EL (cell line): ENCODE measurements at places on chromosomes 7 and 10.

- no peak for DNase-seq
These were observed 228.6 kb downstream of the MGMT start for GRCh38 chr10:129695671-129696070.

DNA sequence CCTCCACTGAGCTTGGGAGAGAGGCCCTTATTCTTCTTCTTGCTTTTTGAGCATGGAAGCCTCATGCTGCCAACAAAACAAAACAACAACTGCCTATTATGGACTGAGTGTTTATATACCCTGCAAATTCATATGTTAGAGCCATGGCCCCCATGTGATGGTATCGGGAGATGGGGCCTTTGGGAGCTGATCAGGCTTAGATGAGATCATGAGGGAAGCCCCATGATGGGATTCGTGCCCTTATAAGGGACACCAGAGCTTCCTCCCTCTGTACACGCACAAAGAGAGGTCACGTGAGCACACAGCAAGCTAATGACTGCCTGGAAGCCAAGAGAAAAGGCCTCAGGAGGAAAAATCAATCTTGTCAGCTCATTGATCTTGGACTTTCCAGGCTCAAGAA is 235.0 kb downstream of the FANK1 start:
- DNase-seq, result no peak

DNA sequence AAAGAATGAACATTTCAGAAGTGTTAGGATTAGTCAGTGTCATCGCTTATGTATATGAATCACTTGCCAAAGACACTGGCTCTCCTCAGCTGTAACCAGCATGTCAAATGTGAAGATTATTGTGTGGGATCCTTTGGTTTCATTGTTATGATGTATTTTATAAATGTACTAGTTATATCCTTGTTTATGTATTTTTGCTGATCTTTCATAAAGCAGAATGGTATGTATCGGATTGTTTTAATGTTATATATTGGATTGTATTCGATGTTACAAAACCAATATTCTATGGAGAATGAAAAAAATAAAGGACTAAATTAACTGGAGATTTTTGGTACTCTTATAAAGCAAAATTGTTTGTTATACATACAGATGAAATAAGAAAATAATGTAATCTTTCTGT is 49.2 kb downstream of the ACADSB start:
- DNase-seq, result no peak

GRCh38 chr10:113476673-113477072 is 76.2 kb upstream of the HABP2 start:
- DNase-seq, result no peak
